ENCODE measurements at places on chromosomes 6 and 20. TPM values are rescaled to one million over a fixed set of nuclear protein-coding genes. Genes with fewer than 3 reads are reported as not detected.
A peak's percentile ranks its signal among the peaks of the same experiment; 100 is the strongest.

Gene EGFL8
- 26.3 TPM for total RNA-seq

Gene CCN5
- 1.1 TPM for total RNA-seq

Gene SLC24A3
- total RNA-seq: 17.1 TPM

Gene AAR2
- 30.8 TPM for total RNA-seq

Gene FAM217A
- total RNA-seq: not detected

Gene CGA
- not detected for total RNA-seq

Gene LAMA2
- 43.4 TPM for total RNA-seq

Gene RALY
- 111 TPM for total RNA-seq

Gene LIN28B
- total RNA-seq: not detected

GRCh38 chr6:158832026-158832425 is 12.9 kb upstream of the EZR start:
- no peak for DNase-seq

DNA sequence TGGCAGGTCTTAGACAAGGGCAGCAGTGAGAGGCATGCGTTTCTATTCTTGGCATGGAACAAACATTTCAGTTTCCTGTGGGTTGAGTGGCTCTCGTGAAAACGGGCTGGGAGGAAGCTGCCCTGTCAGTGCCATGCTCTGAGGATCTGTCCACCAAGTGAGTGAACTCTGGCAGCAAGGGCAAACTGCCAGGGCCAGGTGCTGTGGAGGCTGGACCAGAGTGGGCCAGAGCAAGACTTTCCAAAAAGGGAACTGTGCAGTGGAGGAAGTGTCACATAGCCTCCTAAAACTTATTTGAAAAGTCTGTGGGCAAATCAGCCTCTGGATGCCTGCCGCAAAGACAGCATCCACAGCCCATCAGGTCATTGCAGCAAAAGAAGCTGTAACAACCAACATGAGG is 44.2 kb upstream of the TAB2 start:
- no peak for DNase-seq

- DNase-seq: no peak
Measured at GRCh38 chr6:14660806-14661579, 543.4 kb downstream of the CD83 start.

DNA sequence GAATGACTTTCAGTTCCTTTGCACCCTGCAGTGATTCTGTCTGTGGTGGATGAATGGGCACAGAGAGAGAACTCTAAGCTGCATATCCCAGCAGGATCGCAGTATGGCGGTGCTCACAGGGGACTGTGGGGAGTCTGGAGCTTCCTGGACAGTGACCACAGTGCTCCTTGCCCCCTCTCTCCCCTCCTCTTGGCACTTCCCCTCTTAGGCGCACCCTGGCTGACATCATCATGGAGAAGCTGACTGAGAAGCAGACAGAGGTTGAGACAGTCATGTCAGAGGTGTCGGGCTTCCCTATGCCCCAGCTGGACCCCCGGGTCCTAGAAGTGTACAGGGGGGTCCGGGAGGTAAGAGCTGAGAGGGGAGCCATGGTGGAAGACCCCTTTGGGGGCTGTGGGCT is 8.6 kb downstream of the BYSL start:
- no peak for DNase-seq

DNA sequence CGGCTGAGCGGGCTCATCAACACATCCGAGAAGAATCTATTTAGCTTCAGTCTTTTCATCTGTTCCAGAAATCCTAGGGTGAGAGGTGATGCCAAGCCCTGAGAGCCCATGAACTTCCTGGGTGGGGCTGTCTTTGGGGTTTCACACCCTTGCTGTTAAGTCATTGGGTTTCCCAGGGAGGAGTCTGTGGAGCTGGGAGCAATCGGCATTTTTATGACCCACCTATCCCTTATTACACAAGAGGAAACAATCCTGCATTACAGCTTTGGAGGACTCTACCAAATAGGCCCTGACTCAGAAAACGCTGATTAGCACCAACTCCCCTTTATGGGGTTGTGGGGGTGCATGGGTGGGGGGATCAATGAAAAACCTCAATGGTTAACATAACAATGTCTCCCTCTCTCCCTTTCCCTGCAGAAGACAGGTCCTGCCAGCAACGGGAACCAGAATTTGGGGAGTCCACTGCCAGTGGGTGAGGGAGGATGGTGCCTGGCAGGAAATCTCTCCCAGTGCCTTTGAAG is 46.3 kb downstream of the EZR start:
- no peak for DNase-seq

DNA sequence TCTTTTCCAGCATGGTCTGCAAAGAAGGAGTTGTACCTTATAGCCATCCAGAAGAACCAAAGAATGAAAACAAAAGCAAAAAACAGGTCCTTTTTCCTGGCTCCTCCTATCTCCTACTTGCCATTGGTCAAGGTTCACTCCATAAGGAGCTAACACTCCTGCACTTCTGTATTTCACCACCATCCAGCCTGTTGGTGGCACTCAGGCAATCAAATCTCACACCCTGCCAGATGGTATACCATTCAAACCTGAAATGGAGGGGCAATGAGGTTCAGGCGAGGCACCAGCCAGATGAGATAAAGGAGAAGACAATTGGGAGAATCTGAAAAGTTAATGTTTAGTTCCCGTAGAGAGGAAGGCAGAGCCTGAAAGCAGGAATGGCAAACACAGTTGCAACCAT is 203.8 kb downstream of the ALDH8A1 start:
- no peak for DNase-seq

GRCh38 chr6:110053395-110054240 is 75.5 kb downstream of the GPR6 start:
- DNase-seq: no peak

GRCh38 chr6:15498640-15499039 is 164.2 kb downstream of the DTNBP1 start:
- DNase-seq: no peak

GRCh38 chr6:25034431-25034921 is 98.7 kb upstream of the RIPOR2 start:
- DNase-seq: no peak

DNA sequence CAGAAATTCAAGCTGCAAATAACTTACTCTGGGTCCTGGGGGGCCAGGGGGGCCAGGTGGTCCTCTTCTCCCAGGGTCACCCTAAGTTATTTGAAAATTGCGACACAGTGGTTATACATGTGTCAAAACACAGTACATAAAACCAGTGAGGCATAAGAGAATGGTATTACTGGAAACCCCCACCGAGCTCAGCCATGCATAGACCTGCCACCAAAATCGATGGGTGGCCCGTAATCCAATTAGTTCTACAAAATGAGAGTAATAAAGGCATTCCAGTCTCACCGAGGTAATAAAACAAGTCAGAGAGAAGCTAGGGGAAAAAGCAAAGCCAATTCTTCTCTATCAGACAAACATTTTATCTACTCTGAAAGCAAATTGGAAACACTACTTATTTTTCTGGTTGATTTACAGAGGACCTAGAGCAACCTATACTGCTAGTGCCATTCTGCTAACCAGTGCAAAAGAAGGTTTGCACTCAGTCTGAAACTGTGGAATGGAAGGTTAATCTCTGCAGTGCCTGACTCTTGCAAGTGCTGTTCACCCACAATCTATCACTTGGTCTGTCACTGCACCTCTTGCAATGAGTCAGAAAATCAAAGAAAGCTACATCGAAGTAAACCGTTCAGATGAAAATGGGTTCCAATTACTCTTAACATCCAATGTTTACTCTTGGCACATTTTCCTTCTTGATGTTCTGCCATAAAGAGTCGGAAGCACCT is 32.4 kb downstream of the COL9A1 start:
- no peak for DNase-seq

DNA sequence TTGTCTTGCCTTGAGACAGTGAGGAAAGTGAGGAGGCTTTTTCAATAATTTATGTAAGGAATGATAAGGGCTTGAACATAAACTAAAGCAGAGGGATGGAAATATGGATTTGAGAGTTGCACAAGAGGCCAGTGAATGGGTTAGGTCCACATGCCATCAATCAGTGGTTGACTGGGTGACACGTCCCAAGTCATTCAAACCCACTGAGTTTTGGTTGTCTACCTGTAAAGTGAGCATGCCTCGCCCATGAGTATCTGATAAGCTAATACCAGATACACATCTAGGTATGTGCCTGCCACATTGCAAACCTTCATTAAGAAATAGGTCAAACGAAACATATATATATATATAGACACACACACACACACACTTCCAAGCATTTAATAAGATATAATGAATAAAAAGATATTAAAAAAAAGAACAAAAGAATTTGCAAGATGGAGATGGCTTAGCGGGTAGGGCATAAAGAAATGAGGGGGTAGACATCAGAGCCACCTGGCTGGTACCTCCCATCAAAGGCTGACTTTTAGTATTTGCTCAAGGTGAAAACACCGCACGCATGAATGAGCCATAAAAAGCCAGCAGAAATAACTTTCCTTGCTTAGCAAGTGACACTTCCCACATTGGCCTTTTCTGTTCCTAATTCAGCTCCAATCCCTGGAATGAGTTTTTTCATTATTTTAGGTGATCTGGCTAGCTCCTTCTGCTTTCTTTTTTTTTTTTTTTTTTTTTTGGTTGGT is 109.1 kb upstream of the GGTLC1 start:
- no peak for DNase-seq

DNA sequence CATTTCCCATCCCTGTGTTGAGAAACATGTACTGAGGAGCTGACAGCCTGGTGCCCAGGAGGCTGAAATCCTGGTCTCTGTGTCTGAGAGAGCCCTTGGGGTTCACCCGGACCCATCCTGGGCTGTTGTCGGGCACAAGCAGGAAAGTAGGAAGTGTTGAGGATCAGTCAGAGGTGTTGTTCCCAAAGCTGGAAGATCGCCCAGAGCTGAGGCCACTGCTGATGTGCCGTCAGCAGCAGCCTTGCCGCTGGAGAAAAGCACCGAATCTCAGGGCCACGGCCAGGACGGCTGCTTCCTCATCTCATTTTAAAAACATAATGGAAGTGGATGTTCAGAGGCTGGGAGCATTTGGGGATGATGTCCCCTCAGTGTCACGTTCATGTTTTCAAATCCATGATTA is 218.5 kb downstream of the UST start:
- no peak for DNase-seq

DNA sequence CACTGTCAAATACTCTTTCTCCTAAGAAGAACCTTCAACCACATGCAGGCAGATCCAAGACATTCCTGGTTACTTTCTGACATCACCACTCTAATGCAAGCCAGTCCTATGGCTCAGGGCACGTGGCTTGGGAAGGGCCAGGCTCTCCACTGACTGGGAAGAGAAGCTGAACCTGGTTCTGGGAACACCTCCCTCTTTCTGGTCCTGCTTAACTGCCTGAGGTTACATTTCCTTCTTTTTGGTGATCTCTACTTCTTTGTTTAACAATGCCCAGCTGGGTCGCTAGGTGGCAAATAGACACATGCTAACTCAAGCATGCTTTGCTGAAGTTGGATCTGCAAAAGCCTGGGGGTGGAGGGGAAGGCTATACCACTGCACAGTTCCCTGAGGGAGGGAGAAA is 249.8 kb downstream of the GMDS start:
- DNase-seq: no peak

DNA sequence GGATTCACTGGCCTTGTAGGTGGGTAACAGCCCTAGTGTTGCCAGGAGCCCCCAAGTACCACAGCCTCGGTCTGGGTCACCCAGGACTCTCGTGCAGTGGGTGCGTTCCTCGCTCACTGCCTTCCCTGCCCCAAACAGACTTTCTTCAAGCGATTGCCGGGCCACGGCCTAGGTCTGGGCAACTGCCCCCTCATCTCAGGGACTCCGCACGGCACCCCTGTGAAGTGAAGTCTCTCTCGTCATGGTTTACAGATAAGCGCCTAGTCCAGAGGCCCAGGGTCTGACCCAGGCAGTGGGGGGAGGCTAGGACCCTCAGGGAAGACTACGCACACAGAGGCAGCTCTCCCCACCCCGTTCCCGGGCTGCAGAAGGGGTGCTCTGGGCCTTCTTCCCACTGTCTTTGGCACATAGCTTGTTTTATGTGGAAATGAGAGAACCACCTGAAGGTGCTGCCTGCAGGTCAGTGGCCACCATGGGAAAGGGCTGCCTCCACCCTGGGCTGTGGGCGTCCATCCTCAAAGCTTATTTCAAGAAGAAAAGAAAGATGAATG is 220.8 kb downstream of the ERMARD start:
- DNase-seq: peak; percentile 29

DNA sequence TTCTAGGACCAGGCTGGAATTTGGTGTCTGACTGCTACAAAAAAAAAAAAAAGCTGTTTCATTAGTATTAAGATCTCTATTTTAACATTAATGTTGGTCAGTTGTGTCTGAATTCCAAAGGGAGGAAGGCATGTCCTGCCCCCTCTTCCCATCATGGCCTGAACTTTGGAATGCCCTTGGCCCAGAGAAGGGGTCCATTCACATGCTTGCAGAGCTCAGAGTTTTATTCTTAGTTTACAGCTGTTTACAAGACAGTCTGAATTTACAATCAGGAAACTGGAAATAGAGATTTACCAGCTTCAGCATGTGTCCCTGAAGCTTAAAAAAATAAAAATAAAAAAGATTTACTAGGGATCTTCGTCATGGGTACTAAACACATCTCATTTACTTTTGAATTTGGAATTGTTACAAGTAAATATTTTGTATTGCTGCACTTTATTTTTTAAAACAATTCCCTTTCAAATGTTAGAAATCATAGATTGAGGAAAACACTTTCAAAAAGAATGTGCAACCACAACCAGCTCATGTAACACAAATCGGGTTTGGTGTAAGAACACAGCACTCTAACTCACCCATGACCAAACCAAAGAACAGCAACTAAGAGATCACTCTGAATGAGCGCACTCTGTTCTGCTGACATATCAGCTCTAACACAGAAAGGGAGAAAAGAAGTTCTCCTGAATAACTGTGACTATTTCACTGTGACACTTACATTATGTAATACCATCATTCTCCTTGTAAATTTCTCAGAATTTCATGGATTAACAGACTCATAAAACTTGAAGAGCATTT is 6.6 kb upstream of the SERPINB6 start:
- peak; percentile 14 for DNase-seq

DNA sequence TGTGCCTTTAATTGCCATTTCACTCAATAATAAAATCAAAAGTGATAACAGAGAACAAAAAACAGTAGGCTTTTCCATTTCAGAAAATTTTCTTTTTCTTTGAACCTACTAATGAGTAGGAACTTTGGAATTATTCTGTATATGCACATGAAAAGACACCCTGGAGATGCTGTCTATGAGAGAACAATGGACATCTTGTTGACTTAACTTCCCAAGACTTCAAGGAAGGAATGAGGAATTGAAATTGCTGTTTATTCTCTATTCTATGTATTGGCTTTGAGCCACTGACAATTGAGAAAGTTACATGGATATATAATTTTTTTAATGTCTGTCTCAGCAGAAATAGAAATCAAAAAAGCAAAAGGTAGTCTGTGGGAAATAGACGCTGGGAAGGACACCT is 98.6 kb upstream of the PCSK2 start:
- DNase-seq: no peak

DNA sequence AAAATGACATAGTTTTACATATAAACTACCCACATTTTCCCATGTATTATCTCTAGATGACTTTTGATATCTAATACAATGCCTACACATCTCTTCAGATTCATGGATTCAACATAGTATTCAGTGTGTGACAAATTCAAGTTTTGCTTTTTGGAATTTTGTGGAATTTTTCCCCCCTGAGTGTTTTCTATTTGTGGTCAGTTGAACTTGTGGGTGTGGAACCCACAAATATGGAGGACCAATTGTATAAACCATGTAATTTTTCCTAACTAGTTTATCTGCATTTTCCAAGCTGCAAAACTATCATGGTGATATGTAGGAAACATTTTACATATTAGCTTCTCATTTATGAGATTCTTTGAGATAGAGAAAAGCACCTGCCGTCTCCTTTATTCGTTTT is 374.3 kb upstream of the SOX4 start:
- DNase-seq: no peak

GRCh38 chr6:111481836-111482187 is 1.2 kb downstream of the REV3L start:
- DNase-seq: no peak
